ENCODE measurements at places on chromosomes 12 and 14.

GRCh38 chr12:52575256-52575655 is 1.6 kb upstream of the KRT74 start:
- no peak for DNase-seq

DNA sequence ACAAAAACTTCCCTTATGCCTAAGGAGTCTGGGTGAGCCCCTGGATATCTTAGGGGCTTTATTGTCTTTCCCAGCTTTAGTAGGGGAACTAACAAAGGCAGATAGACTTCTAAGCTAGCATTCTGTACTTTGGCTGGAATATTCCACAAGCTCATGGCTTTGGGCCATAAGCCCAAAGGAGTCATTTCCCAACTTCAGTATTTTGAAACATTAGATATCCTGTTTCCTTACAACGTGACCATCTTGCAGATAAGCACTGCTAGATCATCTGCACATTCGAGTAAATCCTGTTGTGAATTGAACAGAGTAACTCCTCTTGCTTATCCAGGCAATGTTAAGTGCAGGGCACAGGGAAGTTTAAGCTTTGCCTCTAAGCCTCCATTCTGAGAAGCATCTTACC is 70.6 kb upstream of the ACTN1 start:
- no peak for DNase-seq

DNA sequence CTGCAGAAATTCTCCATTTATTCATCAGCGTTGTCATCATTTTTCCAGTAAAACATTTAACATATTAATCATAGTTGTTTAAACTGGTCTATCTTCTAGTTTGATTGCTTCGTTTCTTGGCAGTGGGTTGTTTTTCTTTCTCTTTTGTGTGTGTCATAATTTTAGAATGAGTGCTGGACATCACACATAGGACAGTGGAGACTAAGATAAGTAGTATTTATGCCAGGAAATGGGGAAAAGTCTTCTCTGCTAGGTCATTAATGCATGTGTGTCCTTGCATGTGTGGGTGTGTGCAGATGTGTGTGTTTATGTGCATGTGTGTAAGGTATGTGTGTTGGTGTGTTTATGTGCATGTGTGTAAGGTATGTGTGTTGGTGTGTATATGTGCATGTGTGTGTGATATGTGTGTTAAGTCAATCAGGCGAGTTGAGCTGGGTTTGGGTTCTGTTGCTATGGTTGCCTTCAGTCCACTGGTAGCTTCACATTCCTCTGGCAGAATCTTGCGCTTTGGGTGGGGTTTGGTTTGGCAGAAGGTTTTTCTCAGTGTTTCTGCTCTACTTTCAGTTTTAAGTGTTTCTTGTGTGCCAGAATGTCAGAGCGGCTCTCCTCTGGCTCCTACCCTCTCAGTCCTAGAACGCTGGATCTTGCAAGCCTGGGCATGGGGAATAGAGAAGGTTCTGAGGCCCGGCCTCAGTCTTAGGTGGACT is 7.8 kb upstream of the ADGRD1 start:
- no peak for DNase-seq

DNA sequence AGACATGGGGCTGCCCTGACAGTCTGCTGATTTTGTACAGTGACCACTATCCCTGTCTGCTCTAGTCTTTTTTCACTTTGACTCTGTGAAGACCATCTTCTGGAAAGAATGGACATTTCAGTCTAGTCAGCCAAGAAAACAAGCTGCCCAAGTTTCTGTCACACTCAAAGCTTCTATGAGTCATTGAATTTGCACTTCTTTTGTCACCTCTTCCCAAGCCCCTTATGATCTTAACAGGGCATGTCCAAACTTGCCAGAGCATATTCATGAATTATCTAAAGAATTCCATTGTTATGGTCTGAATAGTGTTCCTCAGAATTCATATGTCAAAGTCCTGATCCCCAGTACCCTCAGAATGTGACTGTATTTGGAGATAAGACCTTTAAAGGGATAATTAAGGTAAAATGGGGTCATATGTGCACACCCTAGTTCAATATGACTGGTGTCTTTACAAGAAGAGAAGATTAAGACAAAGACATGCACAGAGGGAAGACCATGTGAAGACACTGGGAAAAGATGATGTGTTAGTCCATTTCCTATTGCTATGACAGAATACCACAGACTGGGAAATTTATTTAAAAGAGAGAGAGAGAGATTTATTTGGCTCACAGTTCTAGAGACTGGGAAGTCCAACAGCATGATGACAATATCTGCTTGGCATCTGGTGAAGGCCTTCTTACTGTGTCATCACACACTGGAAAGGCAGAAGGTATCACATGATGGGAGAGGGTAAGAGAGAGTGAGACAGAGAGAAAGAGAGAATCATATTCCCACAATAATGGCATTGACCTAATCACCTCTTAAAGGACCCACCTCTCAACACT is 242.6 kb downstream of the BTG1 start:
- DNase-seq: peak; percentile 20

GRCh38 chr12:104955703-104956102 is 2.4 kb downstream of the SLC41A2 start:
- no peak for DNase-seq

- DNase-seq: no peak
Measured at GRCh38 chr14:91890291-91890749, 23.0 kb upstream of the TC2N start.

GRCh38 chr12:6229224-6230218 is 29.3 kb downstream of the CD9 start:
- no peak for DNase-seq

DNA sequence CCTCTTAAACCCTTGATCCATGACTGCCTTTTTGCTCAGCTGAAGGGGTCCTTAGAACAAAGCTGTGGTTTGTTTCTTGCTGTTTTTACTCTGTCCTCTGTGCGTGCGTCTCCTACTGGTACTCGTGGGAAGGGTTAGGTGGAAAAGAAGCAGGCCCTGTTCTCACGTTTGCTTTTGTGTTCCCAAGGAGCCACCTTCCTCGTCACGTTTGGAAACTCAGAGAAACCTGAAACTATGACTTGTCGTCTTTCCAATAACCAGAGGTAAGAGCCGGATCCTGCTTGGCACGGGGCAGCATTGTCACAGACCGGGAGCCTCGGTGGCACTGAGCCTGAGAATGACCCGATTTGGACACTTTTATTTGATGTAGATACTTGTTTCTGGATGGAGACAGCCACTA is 13.1 kb downstream of the ZFYVE21 start:
- no peak for DNase-seq
